Body of pancreas (tissue), 4 donors: ENCODE measurements at places on chromosomes 11 and 22. TPM values are rescaled to one million over a fixed set of nuclear protein-coding genes. Genes with fewer than 3 reads are reported as not detected.

DNA sequence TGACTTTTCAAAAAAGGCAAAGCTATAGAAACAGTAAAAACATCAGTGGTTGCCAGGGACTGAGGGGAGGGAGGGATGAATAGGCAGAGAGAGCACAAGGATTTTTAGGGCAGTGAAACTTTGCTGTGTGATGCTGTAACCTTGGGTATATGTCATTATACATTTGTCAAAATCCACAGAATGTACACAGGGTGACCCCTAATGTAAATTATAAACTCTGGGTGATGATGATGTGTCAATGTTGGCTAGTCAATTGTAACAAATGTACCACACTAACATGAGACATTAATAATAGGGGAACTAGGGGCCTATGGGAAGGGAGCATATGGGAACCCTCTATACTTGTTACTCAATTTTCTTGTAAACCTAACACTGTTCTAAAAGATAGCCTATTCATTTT, 24.8 kb downstream of the RIBC2 start:
- DNase-seq = no peak

The MPEG1 gene
- total RNA-seq = 3.9 TPM

GRCh38 chr11:9396310-9396709, 11.9 kb downstream of the IPO7 start:
- no peak for DNase-seq

The KCNQ1 gene
- 38.9 TPM for total RNA-seq

The TMPRSS4 gene
- not detected for total RNA-seq

- peak; percentile 81 for DNase-seq
Observed at GRCh38 chr22:27512283-27512761, 289.2 kb downstream of the MN1 start.

The INS gene
- total RNA-seq = 16,276 TPM

The DEFB131B gene
- total RNA-seq = not detected

The ELFN2 gene
- total RNA-seq = 1.6 TPM

DNA sequence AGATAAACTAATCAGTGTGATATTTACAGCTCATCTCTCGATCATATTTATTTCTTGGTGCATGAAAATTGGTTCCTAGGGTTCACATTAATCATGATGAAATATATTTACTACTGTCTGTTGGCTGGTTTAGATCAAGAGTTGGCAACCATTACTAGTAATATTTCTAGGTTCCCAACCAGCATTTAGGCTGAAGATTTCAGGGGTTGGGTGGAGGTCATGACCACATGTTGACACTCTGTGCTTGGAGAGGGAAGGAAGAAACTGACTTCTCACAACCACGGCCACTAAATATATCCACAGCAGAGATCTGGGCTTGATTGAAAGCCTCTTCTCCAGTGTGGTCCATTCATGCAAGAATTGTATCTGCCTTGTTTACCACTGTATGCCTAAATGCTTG, 87.9 kb downstream of the ALX4 start:
- no peak for DNase-seq

- no peak for DNase-seq
Observed at GRCh38 chr11:107991868-107992414, 16.8 kb upstream of the CUL5 start.
